ENCODE measurements at places on chromosomes 3 and 15.

DNA sequence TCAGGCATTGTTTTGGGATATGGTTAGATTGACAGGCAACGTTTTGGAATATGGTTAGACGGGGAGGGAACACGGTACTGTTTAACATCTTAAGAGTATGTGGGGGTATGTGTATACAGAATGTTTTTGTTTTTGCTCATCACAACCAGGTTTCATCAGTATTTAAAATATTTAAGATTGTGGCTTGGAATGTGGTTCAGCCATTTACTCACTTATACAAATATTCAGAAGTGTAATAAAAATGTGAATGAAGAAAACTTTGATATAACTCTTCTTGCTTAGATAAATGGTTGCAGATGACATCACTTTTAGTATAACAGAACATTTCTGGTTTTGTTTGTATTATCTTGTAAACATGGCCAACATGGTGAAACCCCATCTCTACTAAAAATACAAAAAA is 3.9 kb upstream of the PAK2 start:
- DNase-seq, result no peak

GRCh38 chr3:186815435-186815834 is 9.2 kb upstream of the RFC4 start:
- no peak for DNase-seq

DNA sequence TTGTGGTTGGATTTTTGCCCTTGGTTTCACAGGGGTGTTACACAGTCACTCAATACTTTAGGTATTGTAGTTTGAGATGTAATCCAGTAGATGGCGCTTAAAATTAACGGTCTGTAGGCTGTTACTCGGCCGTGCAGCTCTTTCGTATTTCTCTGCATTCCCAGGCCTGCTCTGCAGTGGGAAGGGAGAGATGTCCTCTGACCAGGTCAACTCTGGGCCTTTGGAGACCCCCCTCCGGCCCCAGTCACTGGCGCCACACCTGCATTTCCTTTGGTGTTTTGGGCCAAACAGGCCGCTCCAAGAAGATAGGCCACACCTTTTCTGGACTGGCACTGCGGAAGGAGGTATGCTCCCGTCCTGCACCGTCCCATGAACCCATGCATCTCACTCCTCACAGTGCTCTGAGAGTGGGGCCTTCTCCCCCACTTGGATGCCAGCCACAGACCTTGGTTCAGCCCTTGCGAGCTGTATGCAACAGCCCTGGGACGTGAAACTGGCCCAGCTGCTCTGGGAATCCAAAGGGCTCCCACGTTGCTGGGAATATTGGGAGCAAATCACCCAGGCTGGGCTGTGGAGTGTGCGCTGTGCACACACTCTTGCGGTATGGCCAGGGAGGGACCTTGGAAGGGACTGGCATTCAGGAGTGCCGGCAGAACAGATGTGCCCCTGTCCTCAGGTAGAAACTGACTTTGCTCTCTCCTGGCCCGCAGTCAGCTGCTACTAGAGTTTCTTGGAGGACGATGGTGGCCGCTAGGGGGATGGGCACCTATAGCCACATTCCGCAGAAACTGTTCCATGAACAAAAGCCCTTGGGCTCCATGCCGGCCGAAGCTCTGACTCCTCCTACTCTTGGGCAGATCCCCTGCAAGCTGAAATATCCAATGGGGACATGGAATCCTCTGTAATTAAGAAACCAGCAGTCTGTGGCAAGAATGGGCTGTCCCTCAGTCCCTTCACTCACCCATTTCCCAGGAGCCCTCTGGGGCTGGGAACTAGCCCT is 410.5 kb upstream of the CADM2 start:
- DNase-seq, result no peak

GRCh38 chr15:49934487-49934886 is 184.5 kb downstream of the ATP8B4 start:
- DNase-seq, result no peak

- DNase-seq, result no peak
Observed at GRCh38 chr3:188059351-188059750, 94.6 kb upstream of the LPP start.

DNA sequence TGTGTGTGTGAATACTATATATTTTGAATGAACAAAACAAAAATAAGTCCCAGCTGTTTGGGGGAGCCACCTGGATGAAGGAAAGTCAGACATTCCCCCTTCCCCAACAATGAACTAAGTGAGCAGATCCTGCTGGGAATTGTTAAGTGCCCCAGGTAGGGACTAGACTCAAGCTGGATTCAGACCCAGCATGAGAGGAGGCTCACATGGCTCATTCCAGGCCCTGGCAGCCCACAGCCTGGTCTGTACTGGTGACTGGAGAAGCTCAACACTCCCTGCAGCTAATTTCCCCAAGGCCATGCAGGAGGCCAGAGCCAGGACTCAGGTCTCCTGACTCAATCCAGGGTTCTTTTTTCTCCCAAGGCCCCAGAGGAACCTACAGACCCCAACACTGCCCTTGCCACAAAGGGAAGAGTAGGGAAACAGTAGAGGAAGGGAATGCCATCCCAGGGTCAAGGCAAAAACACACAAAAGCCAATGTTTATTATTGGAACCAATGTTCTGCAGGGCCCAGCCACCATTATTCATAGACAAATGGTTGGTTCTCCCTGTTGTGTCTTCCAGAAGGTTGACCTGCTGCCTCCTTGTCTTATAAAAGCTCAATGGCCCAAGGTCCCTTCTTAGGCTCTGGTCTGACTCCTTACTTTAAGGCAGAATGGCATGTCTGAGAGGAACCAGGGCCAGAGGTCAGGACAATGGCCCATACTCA is 9.5 kb downstream of the IGDCC4 start:
- DNase-seq, result no peak

- DNase-seq, result no peak
Observed at GRCh38 chr15:79930516-79930915, 33.7 kb upstream of the MTHFS start.

DNA sequence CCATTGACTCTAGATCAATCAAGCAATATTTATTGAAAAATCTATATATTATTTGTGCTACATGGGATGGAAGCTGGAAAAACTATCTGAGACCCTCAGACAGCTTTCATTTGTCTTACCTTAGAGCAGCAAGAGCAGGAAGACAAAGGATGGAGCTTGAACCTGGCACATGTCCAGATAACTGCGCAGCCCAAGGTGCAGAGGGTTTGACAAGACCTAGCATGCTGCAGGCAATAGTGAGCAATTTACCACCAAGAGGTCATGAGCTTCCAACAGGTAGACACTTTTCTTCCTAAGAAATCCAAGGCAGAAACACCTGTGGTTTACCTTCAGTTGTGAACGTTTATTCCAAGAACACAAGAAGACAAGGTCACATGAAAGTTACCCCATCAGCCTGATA is 214.7 kb upstream of the NECTIN3 start:
- DNase-seq, result no peak

GRCh38 chr3:194262925-194263305 is 88.2 kb downstream of the CPN2 start:
- DNase-seq, result no peak

- no peak for DNase-seq
Observed at GRCh38 chr3:188106006-188106405, 48.0 kb upstream of the LPP start.

- DNase-seq, result no peak
Observed at GRCh38 chr15:60583946-60584345, 105.0 kb upstream of the ICE2 start.

GRCh38 chr15:64985366-64986033 is 4.2 kb downstream of the SPG21 start:
- no peak for DNase-seq

GRCh38 chr3:144662729-144663128 is 691.1 kb downstream of the DIPK2A start:
- DNase-seq, result no peak

- DNase-seq, result no peak
Observed at GRCh38 chr3:173743516-173743915, 346.0 kb downstream of the NLGN1 start.

- no peak for DNase-seq
Observed at GRCh38 chr15:89877083-89877425, 16.7 kb downstream of the AP3S2 start.

DNA sequence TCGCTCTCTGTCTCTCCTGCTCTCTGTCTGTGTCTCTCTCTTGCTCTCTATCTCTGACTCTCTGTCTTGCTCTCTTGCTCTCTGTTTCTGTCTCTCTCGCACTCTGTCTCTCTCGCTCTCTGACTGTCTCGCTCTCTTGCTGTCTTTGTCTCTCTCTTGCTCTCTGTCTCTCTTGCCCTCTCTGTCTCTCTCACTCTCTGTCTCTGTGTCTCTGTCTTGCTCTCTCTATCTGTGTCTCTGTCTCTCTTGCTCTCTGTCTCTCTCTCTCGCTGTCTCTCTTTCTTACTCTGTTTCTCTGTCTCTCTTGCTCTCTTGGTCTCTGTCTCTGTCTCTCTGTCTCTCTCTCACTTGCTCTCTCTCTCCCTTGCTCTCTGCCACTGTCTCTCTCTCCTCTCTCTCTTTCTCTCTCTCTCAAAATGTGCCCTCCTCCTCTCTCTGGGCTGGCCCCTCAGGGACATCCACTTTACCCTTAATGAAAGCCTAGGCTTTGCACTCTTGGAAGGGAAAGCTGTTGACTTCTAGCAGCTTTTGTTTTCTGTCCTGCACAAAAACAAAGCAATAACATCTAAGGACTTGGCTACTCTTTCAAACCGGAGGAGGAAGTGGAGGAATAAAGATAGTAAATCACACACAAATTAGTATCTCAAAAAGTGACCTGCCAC is 73.9 kb upstream of the NR2E3 start:
- no peak for DNase-seq

DNA sequence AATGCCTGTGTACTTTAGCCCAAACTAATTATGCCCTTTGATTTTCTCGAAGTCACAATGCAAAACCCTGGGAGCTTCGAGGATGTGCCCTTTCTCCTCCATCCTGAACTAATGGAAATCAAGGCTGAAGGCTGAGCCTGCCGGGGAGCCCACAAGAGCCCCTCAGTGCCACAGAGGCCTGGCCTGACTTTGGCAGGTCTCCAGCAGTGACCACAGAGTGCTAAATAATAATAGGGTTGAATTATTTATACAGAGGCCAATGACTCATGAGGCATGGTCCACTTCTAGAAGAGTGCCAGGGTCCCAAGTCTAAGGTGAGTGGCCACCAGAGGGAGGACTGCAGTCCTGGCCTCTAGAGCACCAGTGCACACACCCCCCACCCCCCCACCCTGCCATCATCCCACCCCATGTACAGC is 19.1 kb upstream of the GLCE start:
- DNase-seq, result no peak

DNA sequence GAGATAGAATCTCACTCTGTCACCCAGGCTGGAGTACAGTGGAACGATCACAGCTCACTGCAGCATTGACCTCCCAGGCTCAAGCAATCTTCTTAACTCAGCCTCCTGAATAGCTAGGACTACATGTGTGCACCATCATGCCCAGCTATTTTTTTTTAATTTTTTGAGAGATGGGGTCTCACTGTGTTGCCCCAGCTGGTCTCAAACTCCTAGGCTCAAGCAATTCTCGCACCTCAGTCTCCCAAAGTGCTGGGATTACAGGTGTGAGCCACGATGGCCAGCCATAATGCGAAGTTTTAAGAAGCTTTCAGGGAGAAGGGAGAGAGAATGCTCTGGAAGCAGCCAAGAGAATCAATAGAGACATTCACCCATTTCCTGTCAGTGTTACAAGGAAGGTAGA is 42.7 kb downstream of the PRKAR2A start:
- no peak for DNase-seq

GRCh38 chr3:48125013-48125705 is 63.1 kb downstream of the CDC25A start:
- DNase-seq, result no peak

GRCh38 chr15:78018445-78018844 is 59.1 kb downstream of the TBC1D2B start:
- DNase-seq, result no peak

- no peak for DNase-seq
Observed at GRCh38 chr3:127629467-127630403, 750 bp downstream of the PODXL2 start.

DNA sequence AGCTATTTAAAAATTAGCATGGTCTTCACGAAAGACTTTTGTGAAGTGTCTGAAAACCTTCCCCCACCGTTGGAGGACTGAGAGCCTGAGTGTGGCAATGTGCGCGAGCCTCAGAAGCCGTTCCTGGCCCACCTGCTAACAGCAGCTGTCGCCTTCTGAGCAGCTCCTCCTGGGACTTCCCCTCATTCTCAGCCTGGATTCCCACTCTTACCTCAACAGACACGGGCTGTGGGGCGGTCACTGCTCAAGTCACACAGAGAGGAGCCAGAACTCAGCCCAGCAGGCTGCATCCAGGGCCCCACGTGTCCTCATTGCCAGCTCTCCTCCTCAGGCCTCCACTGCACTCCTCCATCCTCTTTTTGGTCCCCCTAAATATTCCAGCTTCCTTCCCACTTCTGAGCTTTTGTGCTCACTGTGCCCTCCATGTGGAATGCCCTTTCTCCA is 7.8 kb downstream of the DNASE1L3 start:
- no peak for DNase-seq

- DNase-seq, result no peak
Observed at GRCh38 chr15:78168608-78169007, 19.4 kb downstream of the IDH3A start.

- no peak for DNase-seq
Observed at GRCh38 chr15:91412138-91412928, 312.3 kb downstream of the SV2B start.

DNA sequence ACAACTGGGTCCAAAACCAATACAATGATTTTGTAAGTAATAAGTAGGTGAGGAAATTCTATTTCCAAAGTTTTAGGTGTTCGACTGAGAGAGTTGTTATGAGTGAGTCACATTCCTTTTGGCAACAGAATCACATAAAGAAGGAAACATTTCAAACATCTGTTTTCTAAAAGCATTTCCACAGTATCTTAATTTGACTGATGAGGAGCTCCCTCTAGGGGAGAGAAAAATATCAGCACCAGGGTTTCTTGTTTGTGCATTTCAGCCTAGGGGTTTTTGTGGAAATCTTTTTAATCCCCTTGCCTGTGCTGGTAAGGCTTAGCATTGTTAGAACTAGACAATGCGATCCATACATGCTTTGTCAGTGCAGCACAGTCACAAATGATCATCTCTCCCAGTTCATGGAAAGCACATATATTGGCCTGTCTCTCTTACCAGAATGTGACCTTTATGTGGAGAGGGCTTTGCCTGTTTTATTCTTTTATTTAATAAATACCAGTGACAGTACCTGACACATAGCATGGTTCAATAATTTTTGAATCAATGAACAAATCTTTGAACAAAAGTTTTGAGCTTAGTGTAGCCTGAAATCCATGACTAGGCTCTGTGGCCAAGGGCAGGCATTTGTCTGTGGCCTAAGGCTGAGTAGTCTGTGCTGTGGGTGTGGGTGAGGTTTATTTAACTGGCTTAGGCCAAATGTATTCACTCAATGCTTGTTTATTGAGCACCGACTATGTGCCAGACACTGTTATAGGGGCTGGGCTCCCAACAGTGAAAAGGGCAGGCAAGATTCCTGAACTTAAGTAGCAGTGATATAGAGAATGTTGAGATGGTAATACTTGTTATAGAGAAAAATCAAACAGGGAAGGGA is 21.1 kb upstream of the IQCF6 start:
- no peak for DNase-seq

DNA sequence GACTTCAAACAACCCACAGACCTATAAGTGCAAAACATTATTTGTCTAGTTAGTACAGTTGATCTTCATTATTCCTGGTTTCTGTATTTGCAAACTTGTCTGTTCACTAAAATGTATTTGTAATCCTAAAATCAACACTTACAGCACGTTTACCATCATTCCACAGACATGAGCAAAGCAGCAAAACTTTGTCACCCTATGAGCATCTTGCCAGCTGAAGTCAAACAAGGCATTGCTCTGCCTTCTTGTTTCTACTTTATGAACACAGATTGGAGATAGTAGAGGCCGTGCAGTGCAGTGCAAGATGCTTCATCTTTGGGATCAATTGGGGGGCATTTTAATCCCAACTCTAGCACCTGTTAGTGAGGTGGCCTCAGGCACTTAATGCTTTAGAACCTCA is 202.1 kb downstream of the NLGN1 start:
- no peak for DNase-seq
